Colonic mucosa (tissue), 4 donors: ENCODE measurements at places on chromosomes 6 and 20. TPM values are rescaled to one million over a fixed set of nuclear protein-coding genes. Genes with fewer than 3 reads are reported as not detected.

The CD40 gene
- total RNA-seq: 2.8 TPM

The DLL1 gene
- total RNA-seq: 16.1 TPM

The STX11 gene
- 0.59 TPM for total RNA-seq

The OOEP gene
- not detected for total RNA-seq

The C6orf52 gene
- total RNA-seq: 0.69 TPM

The DEFB132 gene
- not detected for total RNA-seq

The PARD6B gene
- 35.6 TPM for total RNA-seq

The BHLHE23 gene
- total RNA-seq: not detected
